ENCODE measurements at places on chromosomes 2 and 18. TPM values are rescaled to one million over a fixed set of nuclear protein-coding genes. Genes with fewer than 3 reads are reported as not detected.

Gene TMEFF2
- not detected for total RNA-seq

- no peak for DNase-seq
Observed at GRCh38 chr18:22253676-22254075, 84.3 kb downstream of the GATA6 start.

DNA sequence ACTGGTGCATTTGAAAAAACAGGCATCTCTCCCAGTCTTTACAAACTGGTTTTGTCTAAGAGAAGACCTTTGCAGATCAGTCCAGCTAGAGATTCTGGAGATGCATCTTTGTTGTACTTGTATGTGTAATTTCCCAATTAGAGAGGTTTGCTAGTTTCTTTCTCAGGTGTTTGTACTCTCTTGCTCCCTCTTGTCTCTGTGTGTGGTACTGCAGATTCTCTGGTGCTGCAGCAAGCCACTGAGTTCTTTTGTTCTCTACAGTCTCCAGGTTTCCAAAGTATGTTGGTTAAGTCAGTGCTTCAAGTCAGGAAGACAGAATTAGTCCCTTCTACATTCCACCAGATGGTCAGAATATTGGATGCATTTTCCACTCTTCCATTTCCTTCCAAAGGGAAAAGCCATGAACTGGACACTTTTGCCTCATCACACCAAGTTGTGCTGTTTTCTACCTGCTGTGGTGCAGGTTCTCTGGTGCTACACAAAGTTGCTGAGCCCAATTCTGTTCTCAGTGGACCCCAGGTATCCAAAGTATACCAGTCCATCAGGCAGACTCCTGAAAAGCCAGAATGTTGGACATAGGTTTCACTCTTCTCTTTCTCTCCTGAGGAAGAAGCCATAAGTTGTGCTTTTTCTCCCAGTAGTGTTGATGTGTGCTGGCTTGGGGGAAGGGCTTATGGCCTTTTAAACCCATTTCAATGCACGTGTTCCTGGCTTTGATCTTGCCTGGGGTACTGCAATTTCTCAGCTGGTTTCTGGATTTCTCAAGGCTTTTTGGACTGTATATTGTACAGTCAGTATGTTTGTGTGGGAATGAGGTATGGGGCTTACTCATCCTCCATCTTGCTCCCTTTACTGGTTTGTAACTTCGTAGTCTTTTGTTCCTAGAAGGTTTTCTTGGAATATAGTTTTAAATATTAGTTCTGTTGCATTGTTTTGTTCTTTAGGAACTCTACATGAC is 29.8 kb downstream of the EPC2 start:
- DNase-seq: no peak

Gene UCN
- total RNA-seq: 1.5 TPM

- no peak for DNase-seq
Observed at GRCh38 chr18:830315-830901, 18.4 kb upstream of the YES1 start.

DNA sequence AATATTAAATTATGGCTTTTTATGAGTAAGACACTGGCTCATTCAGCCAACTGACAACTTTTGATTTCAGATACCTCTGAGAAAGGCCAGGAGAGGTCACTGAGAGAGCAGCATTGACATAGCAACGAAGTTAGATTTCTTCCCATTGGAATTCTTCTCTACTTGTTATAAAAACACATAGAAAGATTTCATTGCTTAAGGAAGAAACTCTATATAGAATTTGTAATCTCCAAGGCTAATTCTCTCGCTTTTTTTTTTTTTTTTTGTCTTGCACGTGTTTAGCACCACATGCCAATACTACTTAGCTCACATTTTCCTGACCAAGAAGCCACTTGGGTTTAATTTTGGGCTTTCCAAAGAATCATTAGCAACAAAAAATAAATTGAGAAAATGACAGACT is 233.7 kb downstream of the CALCRL start:
- DNase-seq: no peak

- no peak for DNase-seq
Observed at GRCh38 chr2:223477318-223477717, 124.8 kb downstream of the SCG2 start.

DNA sequence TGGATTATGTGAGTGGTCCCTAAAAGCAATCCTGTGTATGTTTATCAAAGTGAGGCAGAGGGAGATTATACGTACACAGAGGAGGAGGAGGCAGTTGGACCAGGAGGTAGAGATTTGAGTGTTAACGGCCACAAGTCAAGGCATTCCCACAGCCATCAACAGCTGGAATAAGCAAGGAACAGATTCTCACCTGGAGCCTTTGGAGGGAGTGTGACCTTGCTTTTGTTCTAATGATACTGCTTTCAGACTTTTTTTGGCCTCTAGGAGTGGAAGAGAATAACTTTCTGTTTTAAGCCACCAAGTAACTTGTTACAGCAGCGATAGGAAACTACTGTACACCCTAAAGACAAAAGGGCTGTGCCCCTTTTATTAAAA is 18.1 kb downstream of the LCLAT1 start:
- no peak for DNase-seq

GRCh38 chr18:26458526-26459232 is 89.7 kb downstream of the KCTD1 start:
- no peak for DNase-seq

Gene EPB41L3
- 38.9 TPM for total RNA-seq

Gene CD207
- total RNA-seq: not detected

Gene ACOXL
- 0.23 TPM for total RNA-seq

GRCh38 chr18:76098674-76099411 is 396.2 kb downstream of the ZNF516 start:
- DNase-seq: no peak

GRCh38 chr2:239099474-239099873 is 251.6 kb downstream of the TWIST2 start:
- no peak for DNase-seq

- no peak for DNase-seq
Observed at GRCh38 chr2:96138179-96139145, at the start of gene ASTL. TSS of gene ASTL (minus strand) at chr2:96138502. CDS start at chr2:96138436, 66 bp downstream.

- no peak for DNase-seq
Observed at GRCh38 chr2:138621139-138621538, 119.6 kb downstream of the SPOPL start.

Gene MYCN
- total RNA-seq: 1.8 TPM

Gene IL36B
- not detected for total RNA-seq
